ENCODE measurements at places on chromosomes 3 and 15.

- no peak for DNase-seq
These were observed 4.6 kb downstream of the MAP2K5 start for GRCh38 chr15:67547064-67547463.

DNA sequence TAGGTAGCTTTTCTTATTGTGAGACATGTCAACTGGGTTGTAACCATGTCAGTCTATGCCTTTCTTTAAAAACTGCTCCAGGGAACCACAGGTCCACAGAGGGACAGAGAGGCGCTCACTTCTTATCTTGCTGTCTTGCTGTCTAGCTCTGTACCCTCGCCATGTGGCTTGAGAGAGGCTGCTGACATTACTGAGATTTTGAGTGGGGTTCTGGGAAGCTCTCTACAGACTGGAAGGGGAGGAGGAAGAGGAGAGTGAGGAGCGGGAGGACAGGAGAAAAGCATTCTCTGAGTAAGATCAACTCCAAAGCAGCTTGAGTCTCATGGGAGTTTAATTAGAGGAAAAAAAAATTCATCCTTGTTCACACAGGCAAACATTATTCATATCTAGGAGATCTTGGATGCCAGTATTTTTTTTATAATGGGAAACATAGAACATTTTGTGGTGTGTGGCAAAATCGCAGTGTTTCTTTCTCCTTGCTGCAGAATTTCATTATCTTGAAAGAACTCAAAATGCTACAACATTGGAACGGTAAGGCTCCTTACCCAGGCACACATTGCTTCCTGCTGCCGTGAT, 1037.0 kb upstream of the NR2F2 start:
- no peak for DNase-seq

DNA sequence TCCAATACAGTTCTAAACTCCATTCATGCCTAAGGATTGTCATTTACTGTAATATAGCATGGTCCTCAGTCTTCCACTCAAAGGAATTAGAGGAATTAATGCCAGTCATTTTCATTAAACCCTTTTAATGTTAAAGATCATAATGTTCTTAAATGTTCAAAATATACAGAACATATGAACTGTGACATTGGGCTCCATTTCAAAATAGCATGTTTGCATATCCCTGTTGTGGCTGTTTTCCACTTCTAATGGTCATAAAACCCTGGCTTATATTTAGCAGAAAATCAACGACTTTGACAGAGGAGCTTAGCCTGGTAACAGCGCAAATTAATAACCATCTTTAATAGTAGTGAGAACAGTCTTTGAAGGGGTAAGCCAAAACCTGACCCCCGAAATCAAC, 260.7 kb downstream of the UBE2E2 start:
- no peak for DNase-seq

- no peak for DNase-seq
These were observed 27.2 kb downstream of the IQSEC1 start for GRCh38 chr3:13045904-13046568.

GRCh38 chr3:38637906-38638305, 11.6 kb downstream of the SCN5A start:
- no peak for DNase-seq

GRCh38 chr15:43204016-43204901, 16.6 kb downstream of the EPB42 start:
- DNase-seq, result no peak

GRCh38 chr3:49727924-49728361, 4.2 kb upstream of the GMPPB start:
- DNase-seq, result no peak

GRCh38 chr3:17025594-17026139, 140.9 kb downstream of the PLCL2 start:
- no peak for DNase-seq

GRCh38 chr15:95845862-95846515, 484.5 kb upstream of the NR2F2 start:
- no peak for DNase-seq

DNA sequence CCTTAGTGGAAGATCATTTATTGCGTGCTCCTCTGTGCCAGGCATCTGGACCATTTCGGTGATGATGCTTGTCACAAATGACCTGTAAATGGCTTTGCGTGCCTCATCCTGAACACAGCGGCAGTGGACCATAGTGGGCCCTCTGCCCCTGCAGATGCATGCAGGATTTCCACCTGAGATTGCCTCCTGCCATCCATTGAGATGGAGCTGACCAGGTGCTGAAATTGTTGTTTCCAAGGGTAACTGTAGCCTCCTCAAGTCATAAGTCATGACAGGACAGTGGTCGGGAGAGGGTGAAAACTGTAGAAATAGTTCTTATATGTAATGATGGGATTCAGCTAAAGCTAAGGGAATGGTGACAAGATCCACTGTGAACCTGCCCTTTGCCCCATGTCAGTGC, 35.5 kb downstream of the CLSTN2 start:
- DNase-seq, result no peak

- DNase-seq, result no peak
These were observed 77.6 kb downstream of the CMSS1 start for GRCh38 chr3:99895131-99895696.

- no peak for DNase-seq
These were observed 271.2 kb upstream of the ROPN1 start for GRCh38 chr3:124263168-124263567.

DNA sequence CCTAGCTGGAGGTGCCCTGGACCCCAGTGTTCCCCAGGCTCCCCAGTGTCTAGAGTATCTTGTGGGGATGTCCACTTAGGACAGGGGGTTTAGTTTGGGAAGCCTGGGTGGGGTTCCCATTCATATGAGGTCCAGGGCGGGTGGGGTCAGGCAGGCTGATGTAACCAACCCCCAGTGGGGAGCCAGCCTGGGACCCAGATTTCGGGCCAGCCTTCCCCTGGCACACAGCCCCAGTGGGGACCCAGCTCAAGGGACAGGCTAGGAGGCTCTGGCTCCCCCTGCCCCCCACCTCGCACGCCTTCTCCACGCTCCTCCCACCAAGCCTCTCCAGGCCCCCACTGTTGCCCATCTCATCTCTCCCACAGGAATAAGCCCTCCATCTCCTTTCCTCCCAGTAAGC, 323.5 kb downstream of the UACA start:
- no peak for DNase-seq

DNA sequence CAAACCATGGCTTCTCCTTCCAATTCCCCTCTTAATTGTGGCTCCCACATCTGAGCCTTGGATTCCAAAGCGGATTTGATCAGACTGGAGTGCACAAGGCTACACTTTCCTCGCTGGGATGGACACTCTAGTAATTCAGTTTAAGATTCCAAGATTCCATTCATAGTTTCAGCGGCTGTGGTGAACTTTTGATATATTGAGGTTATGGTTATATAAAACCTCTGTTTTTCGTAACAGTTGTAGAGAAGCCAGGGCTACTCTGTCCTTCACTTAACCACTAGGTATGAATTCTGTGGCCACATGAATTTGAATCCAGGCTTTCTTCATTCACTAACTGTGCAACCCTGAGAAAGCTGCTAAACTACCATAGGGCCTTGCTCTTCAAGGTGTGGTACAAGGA, 67.9 kb upstream of the KY start:
- no peak for DNase-seq

DNA sequence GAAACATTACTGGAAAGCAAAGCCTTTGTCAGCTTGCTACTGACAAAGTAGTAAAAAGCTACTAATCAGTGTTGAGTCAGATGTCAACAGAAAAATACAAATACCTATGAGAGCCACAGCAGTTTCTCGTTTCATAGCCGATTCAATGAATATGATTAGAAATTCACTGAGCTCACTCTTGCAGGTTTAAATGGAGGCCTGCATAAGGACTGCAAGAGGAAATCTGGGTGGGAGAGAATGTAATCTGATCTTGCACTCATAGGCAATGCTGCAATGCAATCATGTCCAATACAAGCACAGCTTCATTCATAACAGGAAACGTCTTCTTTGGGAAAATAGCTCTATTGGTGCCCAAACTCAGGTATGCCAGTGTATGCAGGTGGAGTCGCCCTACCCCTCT, 608.8 kb downstream of the ROBO2 start:
- DNase-seq, result no peak

DNA sequence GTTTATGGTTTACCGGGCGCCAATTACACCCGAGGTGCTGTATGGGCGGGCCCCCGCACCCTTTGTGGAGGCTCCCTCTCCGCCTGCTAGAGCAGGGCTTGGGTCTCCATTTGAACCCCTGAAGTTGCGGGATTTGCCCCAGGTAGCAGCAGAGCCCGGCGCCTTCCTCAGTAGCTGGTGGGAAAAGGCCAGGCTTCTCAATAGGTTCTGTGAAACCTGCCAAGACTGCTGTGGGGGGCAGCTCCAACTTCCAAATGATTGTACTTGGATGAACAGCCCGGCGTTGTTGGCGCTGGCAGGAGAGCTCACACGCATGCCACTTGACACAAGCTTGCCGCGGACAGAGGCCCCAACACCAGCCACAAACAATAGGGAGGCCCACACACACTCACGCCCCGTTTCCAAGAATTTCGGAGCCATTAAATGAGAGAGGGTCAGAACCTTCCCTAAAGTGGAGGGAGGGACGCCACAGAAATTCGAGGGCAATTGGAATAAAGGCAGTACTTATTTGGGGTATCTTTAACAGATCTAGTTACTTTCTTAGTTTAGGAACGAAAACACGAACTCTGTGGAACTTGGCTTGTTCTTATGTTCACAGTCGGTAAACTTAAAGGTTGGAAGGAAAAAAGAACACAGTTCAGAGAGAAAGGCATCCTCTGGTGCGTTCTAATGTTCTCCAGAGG, 1.4 kb downstream of the EPHB3 start:
- DNase-seq, result no peak

DNA sequence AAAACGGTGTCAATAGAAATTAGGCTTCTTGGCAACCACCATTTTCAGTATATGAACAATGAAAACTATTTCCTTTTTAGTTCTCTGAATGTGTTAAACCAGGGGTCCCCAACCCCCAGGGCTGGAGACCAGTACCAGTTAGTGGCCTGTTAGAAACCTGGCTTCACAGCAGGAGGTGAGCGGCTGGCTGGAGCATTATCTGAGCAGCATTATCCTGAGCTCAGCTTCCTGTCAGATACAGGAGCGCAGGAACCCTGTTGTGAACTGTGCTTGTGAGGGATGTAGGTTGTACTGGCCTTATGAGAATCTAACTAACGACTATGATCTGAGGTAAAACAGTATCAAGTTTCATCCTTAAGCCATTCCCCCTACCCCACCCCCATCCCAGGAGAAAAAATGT, 328.7 kb downstream of the ZBBX start:
- no peak for DNase-seq

- no peak for DNase-seq
These were observed 31.1 kb downstream of the TPM1 start for GRCh38 chr15:63073497-63074172.

- DNase-seq, result no peak
These were observed 111.0 kb upstream of the SYNPR start for GRCh38 chr3:63167113-63167512.

DNA sequence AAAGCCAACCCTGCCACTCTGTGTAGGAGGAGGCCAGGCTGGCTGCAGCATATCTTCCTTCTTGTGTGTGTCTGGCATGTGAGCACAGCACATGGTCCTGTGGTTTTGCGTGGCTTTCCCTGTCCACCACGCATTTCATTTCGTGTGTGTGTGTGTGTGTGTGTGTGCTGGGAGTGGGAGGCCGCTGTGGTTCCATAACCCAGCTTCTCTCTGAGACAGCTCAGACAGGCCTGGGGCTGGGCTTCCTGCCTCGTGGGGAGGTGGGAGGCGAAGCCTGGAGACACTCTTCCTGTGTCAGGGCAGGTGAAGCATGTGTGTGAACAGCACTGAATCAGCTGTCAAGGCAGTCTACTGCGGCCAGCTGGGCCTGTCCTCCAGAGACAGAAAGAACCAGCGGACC, 16.0 kb upstream of the MRPS22 start:
- DNase-seq, result no peak

- no peak for DNase-seq
These were observed 434.5 kb upstream of the RGMA start for GRCh38 chr15:93523481-93523880.

DNA sequence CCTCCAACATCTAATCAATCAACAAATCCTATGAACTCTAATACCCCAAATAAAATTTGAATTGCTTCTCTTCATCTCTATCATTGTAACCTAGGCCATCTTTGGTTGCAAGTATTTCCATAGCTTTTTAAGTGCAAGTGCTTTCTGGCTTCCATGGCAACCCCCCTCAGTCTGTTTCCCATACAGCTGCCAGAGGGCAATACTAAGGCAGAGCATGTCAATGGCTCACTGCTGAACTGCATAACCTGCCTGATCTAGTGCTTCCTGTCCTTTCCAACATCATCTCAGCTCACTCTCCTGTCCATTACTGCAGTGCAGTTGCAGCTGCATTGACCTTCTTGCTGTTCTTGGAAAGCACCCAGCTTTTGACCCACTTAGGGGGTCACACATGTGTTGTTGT, 198.4 kb downstream of the WNT5A start:
- DNase-seq, result no peak

- no peak for DNase-seq
These were observed 300.3 kb downstream of the GABRG3 start for GRCh38 chr15:27271258-27271657.

DNA sequence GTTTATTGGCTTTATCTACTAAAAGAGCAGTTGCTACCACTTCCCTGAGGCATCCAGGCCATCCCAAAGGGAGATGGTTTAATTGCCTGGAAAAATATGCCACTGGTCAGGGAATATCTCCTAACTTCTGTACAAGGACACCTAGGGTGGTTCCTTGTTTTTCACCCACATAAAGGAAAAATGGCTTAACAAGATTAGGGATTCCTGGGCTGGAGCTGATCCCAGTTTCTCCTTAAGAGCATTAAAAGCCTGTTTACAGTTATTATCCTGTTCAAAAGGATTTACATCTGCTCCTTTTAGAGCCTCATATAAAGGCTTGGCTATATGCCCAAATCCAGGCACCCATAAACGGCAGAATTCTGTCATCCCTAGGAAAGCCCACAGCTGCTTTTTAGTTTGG, 70.2 kb upstream of the WNT7A start:
- no peak for DNase-seq

GRCh38 chr3:180252683-180253082, 215.9 kb upstream of the PEX5L start:
- DNase-seq, result no peak

DNA sequence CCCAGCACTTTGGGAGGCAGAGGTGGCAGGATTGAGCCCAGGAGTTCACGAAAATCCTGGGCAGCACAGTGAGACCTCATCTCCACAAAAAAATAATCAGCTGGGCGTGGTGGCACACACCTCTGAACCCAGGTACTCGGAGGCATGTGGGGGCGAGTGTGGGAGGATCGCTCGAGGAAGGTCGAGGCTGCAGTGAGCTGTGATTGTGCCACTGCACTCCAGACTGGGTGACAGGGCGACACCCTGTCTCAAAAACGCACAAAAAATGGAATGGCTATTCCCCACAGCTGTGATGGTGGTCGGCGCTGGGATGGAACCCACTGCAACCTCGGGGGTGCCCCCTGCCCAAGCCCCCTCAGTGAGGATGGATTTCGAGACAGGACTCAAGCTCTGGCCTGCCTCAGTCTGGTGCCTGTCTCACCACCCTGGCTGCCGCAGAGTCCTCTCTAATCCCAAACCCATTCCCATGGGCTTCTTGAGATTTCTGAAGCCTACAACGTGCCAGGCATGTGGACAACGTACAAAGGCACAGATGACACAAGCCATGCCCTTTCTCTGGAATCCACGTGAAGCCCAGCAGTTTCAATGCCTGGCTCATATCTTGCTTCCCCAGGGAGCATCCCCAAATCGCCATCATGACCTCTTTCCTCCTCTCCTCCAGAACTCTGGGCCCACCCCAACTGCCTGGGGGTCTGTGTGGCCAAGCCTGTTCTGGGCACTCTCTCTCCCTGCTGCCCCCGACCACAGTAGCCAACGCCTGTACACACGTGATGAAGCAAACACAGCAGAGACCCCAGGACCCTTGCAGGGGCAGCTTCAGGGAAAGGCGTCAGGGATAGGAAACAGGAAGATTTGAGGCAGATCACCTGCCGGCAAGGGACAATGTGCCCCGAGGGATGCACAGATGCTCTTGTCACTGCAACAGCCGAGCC, 32.4 kb downstream of the ADAMTS17 start:
- DNase-seq, result no peak

All from stimulated activated CD4-positive, alpha-beta T cell treated with anti-CD3 and anti-CD28 coated beads, TNF-alpha, amount 100 ng/mL, for 48 hours (primary cell).